CD4-positive, alpha-beta T cell treated with Interleukin-1 beta for 1 hour (primary cell): ENCODE measurements at places on chromosomes 2 and 18.
A peak's percentile ranks its signal among the peaks of the same experiment; 100 is the strongest.

- no peak for DNase-seq
Observed at GRCh38 chr2:9697909-9698308, 67.1 kb upstream of the YWHAQ start.

- no peak for DNase-seq
Observed at GRCh38 chr2:175074478-175074877, 69.3 kb upstream of the CHN1 start.

GRCh38 chr2:128466776-128467175 is 148.1 kb upstream of the HS6ST1 start:
- no peak for DNase-seq

DNA sequence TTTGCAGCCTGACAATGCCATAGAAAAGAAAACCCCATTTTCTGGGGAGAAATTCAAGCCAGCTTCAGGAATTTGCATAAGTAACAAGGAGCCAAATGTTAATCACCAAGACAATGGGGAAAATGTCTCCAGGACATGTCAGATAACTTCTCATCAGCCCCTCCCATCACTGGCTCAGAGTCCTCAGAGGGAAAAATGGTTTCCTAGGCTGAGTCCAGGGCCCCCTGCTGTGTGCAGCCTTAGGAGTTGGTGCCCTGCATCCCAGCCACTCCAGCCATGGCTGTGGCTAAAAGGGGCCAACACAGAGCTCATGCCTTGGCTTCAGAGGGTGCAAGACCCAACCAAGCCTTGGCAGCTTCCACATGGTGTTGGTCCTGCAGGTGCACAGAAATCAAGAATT is 63.7 kb upstream of the FANCL start:
- no peak for DNase-seq

GRCh38 chr2:127011231-127011661 is 95.7 kb downstream of the BIN1 start:
- DNase-seq: no peak

DNA sequence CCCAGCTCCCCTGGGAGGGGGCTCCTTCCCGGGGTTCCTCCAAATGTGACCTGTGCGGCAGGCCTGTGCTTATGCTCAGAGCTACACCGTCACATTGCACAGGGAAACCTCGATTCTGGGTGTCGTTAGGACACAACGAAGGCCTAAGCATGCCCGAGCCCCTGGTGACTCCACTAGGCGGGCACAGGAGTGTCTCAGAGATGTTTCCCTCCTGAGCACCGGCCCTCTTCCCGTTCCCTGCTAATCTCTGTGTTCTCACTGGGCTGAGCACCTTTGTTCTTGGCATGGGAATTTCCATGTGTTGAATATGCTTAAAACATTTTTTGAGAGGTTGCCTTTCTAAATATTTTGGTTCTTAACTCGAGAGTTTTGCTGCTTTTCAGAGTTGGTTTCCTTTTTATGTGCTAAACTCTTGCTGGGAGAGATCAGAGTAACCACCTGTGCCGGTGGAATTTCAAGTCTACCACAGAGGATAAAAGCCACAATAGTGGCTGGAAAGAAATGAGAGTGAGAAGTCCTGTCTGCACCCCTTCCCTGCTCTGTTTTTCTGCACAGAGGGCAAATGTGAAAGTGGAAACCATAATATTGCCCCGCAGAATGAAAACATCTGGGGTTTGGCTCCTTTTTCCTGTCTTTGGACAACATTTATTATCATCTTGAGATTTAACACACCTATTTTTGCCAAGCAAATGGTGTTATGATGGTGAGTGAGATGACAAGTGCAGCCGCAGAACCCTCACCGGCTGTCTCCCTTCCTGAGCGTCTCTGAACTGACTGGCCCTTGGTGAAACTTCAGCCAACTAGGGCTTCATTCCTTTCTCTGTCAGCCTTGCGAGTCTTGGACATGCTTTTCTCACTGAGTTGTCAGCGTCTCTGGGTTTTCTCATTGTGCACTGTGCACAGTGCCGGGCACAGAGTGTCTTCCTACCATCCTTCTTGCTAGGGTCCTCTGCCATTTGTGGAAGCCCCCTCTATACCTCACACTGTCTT is 154.1 kb downstream of the VAPA start:
- DNase-seq: no peak

DNA sequence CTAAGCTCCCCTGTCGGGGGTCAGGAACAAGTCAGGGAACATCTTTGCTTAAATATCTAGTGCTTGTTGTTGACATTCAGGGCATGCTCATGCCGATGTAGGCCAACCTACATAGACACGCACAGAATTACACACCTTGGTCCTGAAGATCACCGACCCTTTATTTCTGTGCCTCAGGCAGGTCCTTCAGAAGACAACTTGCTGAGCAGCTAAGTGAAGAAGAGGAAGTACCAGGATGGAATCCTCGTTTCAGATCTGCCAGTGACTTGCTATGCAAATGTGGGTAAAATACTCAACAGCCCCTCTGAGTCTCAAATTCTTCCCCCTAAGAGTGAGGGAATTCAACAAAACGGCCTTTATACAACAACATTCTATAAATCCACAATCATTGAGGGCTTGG is 494.7 kb downstream of the BCL11A start:
- DNase-seq: no peak

GRCh38 chr2:218999881-219000568 is 6.8 kb upstream of the CRYBA2 start:
- DNase-seq: no peak

GRCh38 chr2:227617316-227618230 is at the start of gene SCYGR4:
Gene SCYGR4, plus strand, starts transcription at chr2:227617498. Its CDS starts 0 bp downstream, at chr2:227617498.
- DNase-seq: no peak

DNA sequence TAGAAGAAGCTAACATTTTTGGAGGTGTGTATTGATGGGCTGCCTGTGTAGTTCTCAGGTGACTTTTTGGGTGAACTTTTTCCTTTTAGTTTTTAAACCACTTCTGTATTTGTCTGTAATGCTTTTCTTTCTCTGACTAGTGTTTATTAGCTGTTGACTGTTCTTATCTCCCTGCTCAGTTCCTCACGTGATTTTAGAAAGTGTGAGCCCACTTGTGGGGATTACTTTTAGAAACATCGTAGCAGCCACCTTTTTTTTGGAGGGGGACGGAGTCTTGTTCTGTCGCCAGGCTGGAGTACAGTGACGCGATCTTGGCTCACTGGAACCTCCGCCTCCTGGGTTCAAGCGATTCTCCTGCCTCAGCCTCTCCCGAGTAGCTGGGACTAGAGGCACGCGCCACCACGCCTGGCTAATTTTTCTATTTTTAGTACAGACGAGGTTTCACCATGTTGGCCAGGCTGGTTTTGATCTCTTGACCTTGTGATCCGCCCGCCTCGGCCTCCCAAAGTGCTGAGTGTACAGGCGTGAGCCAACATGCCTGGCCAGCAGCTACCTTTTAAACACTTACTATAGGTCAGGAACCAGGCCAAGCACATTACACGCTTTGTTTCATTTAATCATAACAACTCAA is 9.2 kb upstream of the CDKL4 start:
- DNase-seq: no peak

DNA sequence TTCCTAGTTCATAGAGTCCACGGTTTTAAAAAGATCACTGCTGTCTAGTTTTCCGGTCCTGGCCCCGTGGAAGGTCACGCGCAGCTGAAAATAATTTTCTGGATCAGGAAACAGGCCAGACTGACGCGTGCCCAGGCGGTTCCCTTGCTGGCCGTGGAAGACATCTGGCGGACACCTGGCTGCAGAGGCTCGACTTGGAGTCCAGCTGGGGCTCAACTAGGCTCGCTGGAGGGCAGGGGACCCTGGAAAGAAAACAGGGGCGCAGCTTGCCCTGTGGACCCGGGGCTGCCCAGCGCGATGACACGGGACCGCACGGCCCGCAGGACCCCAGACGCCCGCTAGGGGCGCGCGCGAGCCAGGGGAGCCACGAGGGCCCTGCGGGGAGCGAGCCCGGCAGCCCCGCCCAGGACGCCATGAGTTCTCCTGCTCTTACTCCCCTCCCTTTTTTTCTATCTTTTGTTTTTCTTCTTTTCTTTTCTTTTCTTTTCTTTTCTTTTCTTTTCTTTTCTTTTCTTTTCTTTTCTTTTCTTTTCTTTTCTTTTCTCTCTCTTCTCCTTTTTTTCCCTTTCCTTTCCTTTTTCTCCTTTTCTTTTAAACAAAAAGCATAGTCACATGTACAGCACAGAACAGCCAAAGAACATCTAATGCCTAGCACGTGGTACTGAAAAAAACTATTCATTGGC is 43.2 kb upstream of the UBE2F start:
- DNase-seq: peak; percentile 78

DNA sequence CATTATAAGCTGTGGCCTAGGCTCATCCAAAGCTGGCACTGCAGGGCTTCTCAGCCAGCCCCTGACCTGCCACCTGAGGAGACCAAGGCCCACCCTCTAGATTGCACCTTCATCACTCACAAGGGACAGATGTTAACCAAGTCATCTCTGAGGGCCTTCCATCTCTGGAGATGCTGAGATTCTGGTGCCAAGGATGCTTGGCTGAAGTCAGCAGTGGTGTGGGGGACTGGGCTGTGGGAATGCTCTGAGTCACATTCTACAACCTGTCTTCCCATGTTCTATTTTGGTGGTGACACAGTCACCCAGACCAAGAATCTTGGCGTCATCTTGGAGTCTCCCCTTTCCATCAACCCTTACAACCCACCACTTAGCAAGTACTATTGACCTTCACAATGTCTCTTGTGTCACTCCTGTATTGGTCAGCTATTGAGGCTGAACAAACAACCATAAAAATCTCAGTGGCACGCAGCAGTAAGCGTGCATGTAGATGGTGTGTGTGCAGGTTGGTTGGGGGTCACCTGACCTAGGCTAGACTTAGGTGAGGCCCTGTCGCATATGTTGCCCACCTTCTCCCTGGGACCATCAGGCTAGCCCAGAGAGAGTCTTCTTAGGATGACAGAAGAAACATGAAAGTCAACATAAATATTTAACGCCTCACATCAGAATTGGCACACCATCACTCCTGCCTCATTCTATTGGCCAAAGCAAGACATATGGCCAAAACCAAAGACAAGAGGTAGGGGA is 135.0 kb downstream of the SMAD7 start:
- DNase-seq: peak; percentile 20

DNA sequence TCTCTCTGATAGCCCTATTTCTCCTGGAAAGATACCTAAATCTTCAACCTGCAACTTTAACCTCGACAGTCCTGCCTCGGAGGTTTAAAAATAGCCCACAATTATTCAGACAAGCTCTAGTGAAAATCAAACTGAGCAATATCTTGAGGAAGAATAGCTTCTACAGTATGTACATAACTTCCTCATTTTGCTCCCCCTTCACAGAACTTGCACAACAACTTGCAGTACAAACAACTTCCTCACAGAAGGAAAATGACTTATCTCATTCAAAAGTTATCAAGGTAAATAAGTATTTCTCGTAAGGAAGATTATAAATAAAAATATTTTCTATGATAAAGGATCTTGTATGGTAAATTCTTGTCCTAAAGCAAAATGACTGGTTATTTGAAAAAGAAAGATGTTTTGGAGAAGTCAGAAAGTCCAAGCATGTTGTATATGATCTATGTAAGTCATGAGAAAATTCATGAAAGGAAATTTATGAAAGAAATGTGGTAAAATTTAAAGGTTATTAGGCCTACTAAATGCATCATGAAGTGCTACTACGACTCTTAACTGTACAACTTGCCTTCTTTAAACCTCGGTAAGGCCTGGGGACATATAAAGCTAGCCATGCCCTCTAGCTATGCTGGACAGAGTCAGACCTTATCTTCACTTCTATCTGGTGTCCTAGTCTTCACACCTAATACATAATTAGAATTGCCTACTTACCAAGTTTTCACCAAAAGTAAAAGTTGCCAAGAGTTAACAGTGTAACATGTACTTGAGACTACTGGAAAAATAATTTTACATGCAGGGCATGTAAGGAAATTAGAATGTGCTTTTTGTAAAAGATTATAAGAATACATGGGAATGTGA is 394.5 kb downstream of the DLGAP1 start:
- no peak for DNase-seq

GRCh38 chr2:105407946-105408743 is 9.3 kb upstream of the FHL2 start:
- no peak for DNase-seq
